ENCODE measurements at places on chromosomes 2 and 18.
A peak's percentile ranks its signal among the peaks of the same experiment; 100 is the strongest.

GRCh38 chr2:158056875-158057274 is 44.8 kb upstream of the UPP2 start:
- no peak for DNase-seq

- DNase-seq = no peak
These were observed 41.0 kb downstream of the MRPL35 start for GRCh38 chr2:86240251-86240650.

DNA sequence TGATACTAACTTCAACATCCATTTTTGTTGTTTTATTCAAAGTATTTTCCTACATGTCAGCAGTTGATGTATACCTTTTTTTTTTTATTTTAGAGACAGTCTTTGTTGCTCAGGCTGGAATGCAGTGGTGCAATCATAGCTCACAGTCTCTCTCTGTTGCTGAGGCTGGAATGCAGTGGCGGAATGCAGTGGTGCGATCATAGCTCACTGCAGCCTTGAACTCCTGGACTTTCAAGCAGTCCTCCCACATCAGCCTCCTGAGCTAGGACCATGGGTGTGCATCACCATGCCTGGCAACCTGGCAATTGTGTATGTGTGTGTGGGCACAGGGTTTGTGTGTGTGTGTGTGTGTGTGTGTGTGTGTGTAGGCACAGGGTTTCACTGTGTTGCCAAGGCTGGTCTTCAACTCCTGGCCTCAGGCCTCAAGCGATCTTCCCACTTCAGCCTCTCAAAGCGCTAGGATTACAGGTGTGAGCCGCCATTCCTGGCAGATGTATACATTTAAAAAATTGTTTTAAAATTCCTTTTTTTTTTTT is 24.8 kb downstream of the SANBR start:
- no peak for DNase-seq

DNA sequence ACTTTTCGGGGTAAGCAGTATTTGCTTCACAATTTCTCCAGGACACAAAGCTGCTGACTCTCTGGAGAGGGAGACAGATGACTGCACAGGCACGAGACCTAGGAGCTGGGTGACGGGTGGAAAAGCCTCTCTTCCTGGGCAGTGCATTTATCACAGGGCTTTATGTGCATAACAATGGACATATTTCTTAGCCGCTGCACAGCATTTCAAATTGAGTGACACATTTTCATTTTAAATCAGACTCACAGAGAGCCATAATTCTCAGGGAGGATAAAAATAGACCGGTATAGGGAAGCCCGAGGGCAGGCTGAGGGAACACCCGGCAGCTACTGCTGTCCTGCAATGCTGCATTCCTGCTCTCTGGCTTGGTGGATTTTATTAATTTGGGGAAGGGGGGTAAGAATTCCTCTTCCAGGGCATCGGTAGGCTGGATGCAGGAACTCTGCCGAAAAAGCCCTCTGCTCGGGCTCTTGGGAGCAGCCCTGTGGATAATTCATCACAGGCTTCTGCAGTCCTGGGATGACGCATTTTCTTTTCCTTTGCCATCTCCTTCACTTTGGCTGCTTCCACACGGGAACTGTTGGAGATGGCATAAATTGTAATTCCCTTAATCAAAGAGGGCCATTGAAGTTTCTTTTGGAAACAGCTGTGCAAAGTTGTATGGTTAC is 108.1 kb upstream of the ACAA2 start:
- no peak for DNase-seq

DNA sequence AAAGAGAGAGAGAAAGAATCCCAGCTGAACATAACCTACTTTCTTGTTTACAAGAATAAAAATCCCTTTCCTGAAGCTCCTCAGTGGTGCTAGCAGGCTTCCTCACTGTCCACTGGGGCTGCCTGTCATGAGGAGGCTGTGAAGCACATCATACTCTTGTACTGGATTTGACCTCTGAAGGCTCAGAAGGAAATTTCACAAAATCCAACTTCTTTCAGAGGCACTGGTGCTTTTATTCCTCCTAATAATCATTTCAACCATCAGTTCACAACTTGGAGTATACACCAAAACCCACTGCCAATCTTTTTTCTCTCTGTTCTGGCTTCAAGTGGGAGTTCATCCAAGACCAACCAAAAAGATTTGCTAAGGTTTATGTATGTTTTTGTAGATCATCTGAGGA is 48.5 kb downstream of the TMX3 start:
- DNase-seq = no peak

DNA sequence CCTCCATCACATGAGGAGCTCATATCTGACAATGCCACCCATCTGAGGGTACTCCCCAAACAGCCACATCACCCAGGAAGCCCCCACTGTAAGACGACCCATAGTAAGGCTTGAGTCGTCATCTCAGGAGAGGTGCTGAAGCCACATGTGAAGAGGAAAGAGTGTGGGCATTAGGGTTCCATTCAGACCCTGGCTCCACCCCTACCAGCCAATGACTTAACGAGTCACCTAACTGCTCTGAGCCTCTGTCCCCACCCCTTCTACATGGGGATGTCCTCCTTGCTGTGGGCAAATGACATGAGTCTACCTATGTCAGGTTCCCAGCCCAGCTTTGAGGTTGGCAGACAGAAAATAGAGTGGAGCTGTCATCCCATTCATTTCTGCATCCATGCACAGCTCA is 46.3 kb downstream of the C1QL2 start:
- DNase-seq = no peak

GRCh38 chr2:12083713-12084419 is 337.4 kb downstream of the LPIN1 start:
- no peak for DNase-seq

DNA sequence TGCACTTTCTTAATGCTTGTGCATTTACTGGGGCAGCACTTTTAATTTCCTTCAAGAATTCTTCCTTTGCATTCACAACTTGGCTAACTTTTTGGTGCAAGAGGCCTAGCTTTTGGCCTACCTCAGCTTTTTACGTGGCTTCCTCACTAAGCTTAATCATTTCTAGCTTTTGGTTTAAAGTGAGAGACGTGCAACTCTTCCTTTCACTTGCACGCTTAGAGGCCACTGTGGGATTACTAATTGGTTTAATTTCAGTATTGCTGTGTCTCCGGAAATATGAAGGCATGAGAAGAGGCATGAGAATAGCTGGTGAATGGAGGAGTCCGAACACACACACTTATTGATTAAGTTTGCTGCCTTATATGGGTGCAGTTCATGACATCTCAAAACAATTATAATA is 354.1 kb downstream of the DLGAP1 start:
- no peak for DNase-seq

DNA sequence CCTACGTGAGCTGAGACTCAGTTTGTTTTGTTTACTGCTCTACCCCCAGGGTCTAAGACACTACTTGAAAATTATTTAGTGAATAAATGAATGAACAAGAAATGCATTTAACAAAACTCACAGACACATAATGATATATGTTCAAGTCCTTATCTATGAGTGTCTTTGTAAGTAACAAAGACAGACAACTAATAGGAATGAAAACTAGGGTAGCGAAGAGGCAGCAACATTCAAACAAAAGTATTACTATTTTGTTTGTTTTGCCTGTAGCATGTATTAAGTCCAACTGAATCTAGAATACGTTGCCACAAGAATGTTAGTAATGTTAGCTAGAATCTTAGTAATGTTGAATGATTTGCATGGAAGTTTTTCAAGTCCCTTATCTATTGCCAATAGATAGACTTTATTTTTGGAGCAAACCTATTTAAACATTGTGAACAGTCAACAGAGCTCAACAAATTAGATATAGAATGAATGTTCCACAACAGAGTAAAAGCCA is 144.8 kb upstream of the VWC2L start:
- DNase-seq = no peak

- DNase-seq = no peak
These were observed 8.2 kb upstream of the INPP1 start for GRCh38 chr2:190335225-190335559.

- DNase-seq = peak; percentile 28
These were observed at the start of gene PSMA8 for GRCh38 chr18:26133652-26134051. TSS of gene PSMA8 (plus strand) at chr18:26133869. CDS start at chr18:26133966, 97 bp downstream.

DNA sequence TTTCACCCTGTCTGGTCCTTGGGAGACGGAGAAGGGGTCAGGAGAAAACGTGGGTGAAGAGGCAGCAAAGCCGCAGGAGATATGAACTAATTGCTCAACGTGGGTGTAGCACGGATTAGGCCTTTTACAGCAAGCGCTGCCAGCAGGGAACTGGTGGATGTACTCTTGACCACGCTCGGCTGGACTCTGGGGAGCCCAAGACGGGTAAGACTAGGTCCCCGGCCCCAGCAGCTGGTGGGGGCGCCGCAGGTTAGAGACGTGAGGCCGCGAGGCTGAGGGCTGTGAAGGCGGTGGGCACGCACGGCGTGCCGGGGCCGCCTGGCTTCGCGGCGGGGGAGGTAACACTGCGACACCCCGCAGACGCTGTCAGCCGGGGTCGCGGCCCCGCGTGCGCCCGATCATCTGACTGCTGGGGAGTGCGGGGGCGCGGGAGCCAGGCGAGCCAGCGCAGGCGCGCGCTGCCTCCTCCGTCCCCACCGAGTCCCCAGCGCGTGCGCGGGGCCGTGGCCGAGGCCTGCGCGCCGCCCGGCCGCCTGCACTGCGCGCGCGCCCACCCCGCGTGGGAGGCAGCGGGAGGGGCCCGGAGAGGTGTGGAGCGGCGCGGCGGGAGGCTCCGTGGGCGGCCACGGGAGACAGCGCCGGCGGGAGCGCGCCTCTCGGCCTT is at the start of gene CLIP4:
Gene CLIP4 (plus strand): TSS at position 470 of the 664 bp plus-strand sequence. CDS start 5,974 bp downstream, outside the sequence.
- peak; percentile 56 for DNase-seq

DNA sequence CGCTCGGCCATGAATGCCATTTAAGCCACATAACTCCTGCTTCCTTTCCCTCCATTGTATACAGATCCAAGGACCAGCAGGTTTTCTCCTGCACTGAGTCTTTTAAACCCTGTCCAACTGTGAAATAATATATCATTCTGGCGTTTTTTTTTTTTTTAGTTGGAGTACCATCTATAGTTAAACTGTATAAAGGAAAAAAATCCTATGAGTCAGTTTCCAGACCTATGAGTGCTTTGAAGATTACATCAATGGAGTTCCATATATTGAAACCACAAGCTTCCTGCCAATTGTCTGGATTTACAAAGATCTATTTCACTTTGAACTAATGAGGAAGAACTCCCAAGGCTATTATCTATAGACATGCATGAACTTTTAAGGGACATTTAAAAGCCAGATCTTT is 2.4 kb upstream of the MALT1 start:
- DNase-seq = no peak

GRCh38 chr18:11565716-11566115 is 43.7 kb upstream of the SLC35G4 start:
- DNase-seq = no peak

- no peak for DNase-seq
These were observed 177.6 kb downstream of the ZNF407 start for GRCh38 chr18:74775239-74775638.
